ENCODE measurements at places on chromosomes 2 and 18.

DNA sequence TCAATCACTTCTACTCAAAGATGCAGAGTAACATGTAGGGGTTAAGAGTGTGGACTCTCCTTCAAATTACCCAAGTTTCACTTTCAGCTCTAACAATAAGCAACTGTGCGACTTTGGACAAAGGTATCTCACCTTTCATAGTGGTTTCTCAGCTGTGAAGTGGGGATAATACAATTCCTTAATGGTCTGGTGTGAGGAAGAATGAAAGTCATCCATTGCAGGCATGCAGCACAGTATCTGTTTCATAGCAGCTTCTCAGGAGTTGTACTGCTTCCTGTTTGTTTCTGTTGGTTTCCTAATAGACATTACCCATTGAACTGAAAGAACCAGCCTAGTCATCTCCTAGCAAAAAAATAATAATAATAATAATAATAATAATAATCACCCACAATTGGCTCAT, 74.4 kb downstream of the DDX18 start:
- DNase-seq, result no peak

DNA sequence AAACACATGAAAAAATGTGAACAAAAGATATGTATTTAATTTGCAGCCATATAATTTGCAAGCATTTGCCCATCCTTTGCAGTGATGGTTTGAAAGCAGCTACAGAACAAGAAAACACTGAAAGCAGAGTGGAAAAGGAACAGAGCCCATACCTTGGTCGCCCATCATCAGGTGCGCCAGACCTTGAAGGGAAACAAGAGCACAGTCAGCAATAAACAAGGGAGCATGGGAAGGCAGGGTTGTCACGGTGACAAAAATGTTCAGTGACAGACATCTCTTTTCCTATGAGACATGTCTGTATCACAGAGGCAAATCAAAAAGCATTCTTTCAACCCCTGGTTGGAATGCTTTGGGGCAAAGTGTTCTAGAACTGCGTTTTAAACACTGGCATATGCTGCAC, 109.4 kb downstream of the NRXN1 start:
- no peak for DNase-seq

- no peak for DNase-seq
Measured at GRCh38 chr2:230234845-230235244, 9.3 kb downstream of the SP140 start.

GRCh38 chr2:83196225-83196624, 1262.9 kb downstream of the SUCLG1 start:
- no peak for DNase-seq

DNA sequence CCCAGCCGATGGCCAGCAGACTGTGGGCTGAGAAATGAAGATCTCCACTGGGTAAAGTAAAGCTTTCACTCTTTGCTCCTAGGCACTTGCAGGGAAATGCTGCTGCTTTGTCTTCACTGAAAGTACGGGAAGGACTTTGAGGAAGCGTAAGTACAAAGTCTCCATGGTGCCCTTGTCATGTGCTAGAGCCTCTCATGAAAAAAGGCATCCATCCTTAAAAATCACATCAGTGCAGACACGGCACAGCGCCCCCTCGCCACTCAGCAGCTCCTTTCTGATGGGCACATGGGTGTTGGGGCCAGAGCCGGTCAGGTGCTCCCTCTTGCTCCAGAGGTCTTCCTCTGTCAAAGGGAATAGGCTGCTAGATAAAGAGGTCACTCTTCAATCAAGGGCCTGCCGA, 109.0 kb upstream of the STPG4 start:
- DNase-seq, result no peak

GRCh38 chr18:63131106-63131958, 188.2 kb downstream of the BCL2 start:
- peak; percentile 85 for DNase-seq

- DNase-seq, result no peak
Measured at GRCh38 chr2:198966269-198966668, 491.5 kb downstream of the SATB2 start.

DNA sequence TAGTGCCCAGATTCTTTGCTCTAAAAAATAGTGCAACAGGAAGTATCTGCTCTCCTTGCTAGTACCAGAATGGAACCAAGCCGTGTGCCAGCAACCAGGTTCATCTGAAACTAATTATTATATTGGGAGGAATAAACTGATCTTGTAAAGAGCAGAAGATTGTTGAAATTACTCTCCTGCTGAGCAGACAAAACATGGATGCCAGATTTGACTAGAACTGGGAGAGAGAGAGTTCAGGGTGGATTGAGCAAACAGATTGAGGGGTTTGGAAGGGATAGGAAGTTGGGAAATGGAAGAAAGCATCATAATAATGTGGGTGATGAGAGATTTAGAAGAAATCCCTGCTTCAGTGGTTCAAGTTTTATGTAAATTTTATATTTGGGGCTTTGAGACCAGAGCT, 160.1 kb upstream of the RASGRP3 start:
- DNase-seq, result no peak

DNA sequence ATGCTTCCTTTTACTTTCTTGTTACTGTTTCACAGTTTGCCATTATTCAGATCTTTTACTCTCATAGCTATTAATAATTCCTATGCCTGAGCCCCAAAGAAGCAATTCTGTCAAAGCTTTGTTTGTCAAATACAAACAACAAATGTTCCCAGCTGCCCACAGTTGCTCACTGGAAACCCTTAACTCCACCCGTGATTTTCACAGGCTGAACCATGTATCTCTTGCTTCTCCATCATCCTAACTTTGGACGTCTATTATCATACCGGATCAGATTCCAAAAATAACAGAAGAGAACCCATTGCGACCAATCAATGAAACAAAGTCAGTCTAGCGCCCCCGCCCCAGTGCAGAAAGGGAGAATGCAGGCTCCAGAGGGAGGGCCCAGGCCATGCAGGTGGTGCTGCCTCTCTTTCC, 24.2 kb downstream of the COLEC12 start:
- DNase-seq, result no peak

- no peak for DNase-seq
Measured at GRCh38 chr2:207150284-207150683, 15.5 kb downstream of the KLF7 start.

DNA sequence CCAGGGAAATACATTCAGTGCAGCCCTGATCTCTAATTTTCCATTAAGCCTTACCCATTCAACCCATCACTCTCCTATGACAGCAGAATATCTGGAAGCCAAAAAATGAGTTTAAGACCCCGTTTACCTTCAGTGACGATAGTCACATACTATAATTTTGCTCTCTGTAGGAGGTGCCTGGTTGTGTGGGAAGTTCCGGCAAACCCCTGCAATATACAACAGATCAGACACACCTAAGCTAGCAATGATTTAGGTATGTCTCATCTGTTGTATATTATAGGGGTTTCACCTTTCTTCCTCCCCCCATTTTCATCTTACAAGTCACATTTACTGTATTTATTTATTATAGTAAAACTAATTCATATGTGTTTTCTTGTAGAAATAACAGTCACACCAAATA, 101.7 kb downstream of the DOCK10 start:
- no peak for DNase-seq

DNA sequence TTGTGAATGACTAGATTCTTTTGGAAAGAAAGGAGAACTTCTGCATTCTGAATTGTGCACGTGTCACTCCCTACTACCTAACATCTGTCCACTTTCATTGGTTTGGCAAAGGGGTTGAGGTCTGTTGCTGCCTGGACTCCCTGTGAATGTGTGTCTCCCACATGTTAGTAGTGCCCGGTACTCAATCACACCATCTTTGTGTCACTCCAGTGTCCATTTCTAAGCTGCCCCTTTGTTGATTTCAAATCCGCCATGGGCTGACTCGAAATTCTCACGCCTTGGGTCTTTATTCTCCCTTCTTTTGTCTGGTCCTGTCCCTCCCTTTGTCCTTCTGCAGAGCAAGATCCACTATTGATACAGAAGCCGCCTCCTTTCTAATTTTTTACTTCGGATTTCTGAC, 7.5 kb downstream of the DPYSL5 start:
- no peak for DNase-seq

DNA sequence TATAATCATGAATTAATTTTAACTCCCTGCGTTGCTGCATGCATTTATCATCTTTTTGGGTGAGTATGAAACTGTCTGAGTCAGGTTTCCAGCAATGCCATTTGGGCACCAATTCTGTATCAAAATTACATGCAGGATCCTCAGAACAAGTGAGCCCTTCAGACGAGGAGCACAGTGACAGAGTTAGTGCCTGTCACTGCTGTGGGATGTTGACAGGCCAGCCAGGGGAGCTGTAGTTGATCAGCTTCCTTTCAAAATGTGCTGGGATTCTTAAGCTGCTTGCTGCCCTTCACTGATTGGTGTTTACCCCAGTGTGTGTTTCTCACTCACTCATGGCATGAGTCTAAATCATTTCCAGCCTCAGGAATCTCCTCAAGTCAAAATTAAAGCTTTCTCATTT, 109.2 kb downstream of the TPGS2 start:
- DNase-seq, result no peak

DNA sequence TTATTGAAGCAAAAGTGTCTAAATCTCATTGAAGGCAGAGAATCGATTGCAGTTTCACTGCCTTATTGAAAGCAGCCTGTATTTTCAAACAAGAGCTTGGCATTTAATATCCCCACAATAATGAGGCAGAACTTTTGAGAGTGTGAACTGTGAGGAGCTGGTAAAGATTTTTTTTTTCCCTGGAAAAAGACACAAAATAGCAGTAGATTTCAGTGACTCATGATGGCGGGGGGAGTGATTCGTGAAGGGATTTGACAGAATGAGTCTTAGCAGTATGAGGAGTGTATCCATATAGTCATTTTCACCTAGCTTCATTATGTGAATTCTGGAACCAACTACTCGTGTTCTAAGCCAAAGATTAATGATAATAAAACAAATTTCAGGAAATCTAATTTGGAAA, 242.9 kb downstream of the ARL6IP6 start:
- DNase-seq, result no peak

DNA sequence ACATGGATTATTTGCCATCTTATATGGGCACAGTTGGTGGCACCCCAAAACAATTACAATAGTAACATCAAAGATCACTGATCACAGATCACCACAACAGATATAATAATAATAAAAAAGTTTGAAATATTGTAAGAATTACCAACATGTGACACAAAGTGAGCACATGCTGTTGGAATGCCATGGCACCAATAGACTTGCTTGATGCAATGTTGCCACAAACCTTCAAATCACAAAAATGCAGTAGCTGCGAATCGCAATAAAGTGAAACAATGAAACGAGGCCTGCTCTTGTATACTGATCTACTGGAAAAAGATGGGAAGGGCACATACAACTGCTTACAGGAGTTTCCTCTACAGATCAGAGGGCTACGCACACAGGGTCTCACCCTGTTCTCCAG, 32.2 kb upstream of the AMMECR1L start:
- DNase-seq, result no peak

DNA sequence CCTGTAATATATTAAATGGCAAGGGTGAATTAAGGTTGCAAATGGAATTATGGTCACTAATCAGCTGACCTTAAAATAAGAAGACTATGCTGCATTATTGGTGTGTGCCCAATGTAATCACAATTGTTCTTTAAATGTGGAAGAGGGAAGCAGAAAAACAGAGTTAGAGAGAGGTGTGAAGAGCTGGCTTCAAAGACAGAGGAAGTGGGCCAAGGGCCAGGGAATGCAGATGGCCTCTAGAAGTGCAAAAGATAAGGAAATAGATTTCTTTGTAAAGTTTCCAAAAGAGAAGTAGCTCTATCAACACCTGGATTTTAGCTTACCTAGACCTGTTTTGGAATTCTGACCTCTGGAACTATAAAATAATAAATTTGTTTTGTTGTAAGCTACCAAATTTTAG, 276.0 kb downstream of the LRRTM1 start:
- DNase-seq, result no peak

- no peak for DNase-seq
Measured at GRCh38 chr2:52933878-52934277, 833.7 kb upstream of the CHAC2 start.

DNA sequence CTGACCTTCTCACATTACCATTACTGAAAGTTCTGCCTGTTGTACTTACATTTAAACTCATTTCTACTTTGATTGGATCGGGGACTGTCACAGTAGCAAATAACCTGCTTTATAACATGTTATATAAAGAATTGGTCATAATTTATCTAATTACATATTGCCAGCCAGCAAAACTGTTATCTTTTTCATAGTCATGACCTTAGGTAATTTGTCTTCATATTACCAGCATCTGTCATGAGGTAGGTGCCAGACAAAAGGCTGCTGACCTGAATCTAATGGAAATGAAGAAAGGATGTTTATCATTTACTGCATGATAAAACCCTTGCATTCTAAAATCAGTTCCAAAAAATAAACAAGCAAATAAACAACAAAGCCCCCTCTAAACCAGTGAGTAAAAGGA, 89.4 kb upstream of the LRP1B start:
- DNase-seq, result no peak

GRCh38 chr18:74825460-74825859, 227.8 kb downstream of the ZNF407 start:
- DNase-seq, result no peak

DNA sequence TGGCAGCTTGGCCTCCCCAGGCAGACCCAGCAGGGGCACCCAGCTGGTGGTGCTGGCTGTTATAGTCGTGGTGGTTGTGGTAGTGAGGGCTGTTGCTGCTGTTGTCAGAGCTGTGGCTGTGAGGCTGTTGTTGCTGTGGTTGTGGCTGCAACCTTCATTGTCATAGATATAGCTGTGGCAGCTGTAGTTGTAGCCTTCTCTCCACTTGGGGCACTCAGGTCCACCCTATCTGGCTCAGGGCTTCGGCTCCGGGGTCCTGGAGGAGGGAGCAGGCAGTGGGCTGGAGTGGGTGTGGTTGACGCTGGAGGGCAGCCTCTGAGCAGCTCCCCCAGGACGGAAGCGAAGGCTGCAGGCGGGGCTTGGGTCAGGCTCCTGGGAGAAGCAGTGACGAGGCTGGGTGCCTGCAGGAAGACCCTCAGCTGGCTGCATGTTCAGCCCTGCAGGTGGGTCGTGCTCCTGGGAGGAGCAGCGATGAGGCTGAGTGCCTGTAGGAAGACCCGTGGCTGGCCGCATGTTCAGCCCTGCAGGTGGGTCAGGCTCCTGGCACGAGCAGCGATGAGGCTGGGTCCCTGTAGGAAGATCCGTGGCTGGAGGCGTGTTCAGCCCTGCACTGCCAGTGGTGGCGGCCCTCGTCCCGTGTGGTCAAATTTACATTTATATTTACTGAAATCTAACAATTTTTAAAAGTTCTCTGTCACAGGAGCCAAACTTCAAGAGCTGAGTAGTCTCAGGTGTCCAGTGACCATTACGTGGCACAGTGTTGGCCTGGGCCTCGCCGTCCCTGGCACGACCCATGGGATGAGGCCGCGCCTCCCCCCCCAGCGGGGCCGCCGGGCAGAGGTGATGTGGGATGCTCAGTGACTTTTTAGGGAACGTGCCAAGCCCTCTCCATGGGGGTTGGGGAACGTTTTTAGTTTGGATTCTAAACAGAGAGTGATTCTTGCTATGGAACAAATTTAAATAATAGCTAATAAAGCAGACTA, 79.2 kb upstream of the PXDN start:
- DNase-seq, result no peak
